ENCODE measurements at places on chromosomes 16 and 17.

DNA sequence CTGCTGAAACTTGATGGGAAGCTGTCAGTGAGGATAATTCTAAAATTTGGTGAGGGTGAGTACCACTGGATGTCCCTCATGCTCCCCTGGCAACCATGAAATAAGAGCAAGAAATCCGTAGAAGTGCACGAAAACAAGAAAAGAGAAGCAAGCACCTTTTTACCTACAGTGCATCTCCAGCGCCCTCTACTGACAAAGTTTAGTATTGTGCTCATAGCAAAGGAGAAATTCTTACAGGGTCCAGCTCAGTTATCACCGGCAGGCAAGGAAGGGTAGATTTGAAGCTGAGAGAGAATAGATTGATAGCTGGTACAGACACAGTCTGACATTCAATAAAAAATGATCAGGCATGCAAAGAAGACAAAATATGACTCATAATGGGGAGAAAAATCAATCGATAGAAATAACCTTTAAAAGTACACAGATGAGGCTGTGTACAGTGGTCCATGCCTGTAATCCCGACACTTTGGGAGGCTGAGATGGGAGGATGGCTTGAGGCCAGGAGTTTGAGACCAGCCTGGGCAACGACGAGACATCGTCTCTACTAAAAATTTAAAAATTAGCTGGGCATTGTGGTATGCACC lies 28.3 kb upstream of the TEX2 start:
- no peak for DNase-seq

- no peak for DNase-seq
Observed at GRCh38 chr16:75193730-75194444, 13.1 kb downstream of the CTRB2 start.

- no peak for DNase-seq
Observed at GRCh38 chr16:13997526-13997925, 73.6 kb upstream of the MRTFB start.

GRCh38 chr17:76493505-76494167 lies 7.6 kb downstream of the RHBDF2 start:
- no peak for DNase-seq

DNA sequence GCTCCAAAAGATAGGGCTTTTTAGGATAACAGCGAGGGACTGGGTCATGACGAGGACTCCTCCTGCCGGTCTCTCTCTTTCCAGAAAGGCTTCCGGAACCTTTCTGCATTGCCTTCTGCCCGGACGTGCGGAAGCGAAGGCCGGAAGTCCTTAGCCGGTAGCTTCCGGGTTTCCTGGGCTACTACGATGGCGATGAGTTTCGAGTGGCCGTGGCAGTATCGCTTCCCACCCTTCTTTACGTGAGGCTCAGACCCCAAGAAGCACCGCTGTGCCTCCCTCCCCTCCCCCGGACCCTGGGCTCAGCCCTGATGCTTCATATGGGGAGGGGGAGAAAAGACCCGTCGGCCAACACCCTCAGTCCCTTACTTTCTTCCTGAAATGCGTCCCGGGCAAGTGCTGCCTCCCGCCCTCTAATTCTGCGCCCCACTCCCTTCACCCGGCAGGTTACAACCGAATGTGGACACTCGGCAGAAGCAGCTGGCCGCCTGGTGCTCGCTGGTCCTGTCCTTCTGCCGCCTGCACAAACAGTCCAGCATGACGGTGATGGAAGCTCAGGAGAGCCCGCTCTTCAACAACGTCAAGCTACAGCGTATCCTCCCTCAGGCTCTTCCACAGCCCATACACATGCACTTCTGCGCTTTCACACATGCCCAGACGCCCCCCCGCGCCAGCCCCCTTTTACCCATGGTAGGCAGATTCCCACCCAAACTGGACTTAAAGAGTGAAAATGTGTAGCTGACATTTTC lies at the start of gene VPS25:
Gene VPS25, plus strand, starts transcription at position 160 of the 746 bp plus-strand sequence. Its CDS starts 27 bp downstream, at position 187.
- peak; percentile 84 for DNase-seq

GRCh38 chr17:63412234-63412633 lies 33.9 kb downstream of the CYB561 start:
- no peak for DNase-seq

GRCh38 chr17:15894258-15894657 lies 50.7 kb upstream of the ADORA2B start:
- no peak for DNase-seq

GRCh38 chr17:36066365-36066985 lies 2.4 kb downstream of the CCL18 start:
- no peak for DNase-seq

- DNase-seq, result no peak
Observed at GRCh38 chr16:53445534-53445933, 11.3 kb downstream of the RBL2 start.

DNA sequence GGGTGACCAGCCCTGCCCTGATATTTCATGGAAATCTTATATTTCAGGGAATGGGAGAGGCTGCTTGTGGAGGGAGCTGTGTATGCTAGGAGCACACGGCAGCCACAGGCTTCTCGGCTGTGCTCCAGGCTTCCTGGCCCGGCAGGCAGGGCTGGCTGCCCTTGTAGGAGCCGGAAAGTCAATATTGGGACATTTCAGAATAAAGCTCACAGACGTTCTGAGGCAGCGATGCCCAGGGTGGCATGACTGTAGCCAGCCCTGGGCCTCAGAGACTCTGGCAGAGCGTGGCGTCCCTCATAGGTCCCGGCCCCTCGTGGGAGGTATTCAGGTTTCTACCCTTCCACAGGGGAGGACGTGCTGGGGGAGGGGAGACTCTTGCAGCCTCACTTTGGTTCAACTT lies 65.7 kb downstream of the BANP start:
- DNase-seq, result no peak

GRCh38 chr16:79768276-79768970 lies 167.9 kb upstream of the MAF start:
- DNase-seq, result no peak

- DNase-seq, result no peak
Observed at GRCh38 chr17:27078296-27078695, 215.6 kb upstream of the WSB1 start.

- no peak for DNase-seq
Observed at GRCh38 chr16:66342294-66342900, 24.1 kb upstream of the CDH5 start.

DNA sequence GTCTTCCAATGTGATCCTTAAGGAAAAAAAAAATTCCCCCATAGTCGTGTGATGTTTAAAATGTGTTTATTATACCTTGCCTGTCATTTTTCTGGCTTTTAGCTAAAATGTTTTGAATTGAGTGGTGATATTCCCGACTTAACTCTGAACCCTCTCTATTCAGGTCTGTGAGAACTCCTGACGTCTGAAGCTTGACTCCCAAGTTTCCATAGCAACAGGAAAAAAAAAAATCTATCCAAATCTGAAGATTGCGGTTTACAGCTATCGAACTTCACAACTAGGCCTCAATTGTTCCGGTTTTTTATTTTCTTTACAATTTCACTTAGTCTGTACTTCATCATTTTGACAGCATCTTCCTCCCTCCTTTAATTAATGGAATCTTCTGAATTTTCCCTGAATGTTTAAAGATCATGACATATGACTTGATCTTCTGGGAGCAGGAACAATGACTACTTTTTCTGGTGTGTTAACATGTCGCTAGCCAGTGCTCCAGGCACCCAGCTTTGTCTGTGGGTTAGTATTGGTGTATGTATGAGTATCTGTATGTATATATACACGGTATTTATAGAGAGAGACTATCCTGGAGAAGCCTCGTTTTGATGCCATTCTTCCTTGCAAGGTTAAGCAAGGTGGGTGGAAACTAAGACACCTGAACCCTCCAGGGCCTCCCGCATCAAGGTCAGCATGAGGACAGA lies 12.8 kb upstream of the HSBP1 start:
- DNase-seq, result no peak

DNA sequence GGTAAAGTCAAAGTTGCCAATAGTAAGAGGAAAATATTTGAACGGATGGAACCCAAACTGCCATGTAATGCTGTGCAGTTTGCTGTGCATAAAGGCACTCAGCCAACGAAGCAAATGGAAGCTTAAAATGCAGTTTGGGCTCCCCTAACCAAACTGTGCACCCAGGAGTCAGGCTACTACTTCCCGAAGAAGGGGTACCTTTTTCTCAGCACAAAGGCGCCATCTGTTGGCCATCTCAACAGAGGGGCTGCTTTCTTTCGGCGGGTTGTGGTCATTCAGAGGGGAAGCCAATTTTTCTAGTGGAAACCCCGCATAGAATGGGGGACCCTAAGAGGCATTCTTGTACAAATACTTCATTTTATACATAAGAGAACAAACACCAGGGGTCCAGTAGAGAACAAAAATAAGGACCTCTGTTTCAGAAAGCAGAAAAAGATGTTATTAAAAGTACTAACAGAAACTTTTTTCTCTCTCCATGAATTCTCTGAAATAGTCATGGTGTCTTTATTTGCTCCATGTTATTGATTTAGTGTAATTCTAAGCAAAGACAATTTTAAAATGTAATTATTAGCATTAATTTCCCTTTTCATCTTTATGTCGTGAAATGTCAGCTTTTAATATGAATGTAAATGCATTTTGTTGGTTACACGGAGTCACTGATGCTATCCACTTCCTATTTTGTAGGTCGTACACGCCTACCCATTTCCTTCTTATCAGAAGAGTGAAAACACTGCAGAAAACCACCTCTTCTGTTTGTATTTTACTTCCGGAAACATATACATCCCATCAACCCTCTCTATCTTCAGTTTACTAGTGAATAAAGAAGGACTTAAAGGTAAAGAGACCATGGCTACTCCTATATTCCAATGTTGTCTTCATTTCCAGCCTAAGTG lies 453.3 kb downstream of the KCNJ2 start:
- peak; percentile 80 for DNase-seq

DNA sequence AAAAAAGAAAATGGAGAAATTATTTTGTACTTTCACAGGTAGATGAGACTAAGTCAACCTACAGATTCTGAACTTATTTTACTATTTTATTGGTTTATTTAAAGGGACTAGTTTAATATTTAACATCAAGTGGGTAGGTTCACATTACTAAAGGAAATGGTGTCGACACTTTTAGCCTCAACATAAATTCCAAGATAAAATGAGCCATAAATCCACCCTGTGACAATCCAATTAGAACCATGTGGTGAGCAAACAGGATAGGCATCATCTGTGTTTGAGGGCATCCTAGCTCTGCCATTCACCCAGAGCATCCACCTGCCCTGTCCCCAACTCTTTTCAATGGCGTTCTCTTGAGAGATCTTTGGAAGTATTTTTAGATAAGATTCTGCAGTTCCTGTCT lies 92.8 kb upstream of the PMFBP1 start:
- DNase-seq, result no peak

- no peak for DNase-seq
Observed at GRCh38 chr17:50346313-50347116, 589 bp downstream of the XYLT2 start.

GRCh38 chr16:89892055-89892630 lies 18.8 kb downstream of the TCF25 start:
- no peak for DNase-seq

DNA sequence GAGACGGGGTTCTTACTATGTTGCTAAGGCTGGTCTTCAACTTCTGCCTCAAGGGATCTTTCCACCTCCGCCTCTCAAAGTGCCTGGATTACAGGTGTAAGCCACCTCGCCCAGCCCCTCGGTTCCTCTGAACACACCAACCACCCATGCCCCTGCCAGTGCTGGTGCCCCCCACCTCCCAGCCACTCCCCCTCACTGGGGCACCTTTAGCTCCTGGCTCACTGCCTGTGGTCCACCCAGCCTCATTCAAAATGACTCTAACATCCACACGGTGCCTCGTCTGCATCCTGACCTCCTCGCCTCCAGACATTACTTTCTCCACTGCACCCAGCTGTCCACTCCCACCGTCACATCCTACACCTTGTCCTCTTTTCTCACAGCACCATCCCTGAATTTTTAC lies 55.3 kb downstream of the ARHGAP27 start:
- no peak for DNase-seq

- DNase-seq, result no peak
Observed at GRCh38 chr17:36943250-36944191, 5.2 kb upstream of the AATF start.

DNA sequence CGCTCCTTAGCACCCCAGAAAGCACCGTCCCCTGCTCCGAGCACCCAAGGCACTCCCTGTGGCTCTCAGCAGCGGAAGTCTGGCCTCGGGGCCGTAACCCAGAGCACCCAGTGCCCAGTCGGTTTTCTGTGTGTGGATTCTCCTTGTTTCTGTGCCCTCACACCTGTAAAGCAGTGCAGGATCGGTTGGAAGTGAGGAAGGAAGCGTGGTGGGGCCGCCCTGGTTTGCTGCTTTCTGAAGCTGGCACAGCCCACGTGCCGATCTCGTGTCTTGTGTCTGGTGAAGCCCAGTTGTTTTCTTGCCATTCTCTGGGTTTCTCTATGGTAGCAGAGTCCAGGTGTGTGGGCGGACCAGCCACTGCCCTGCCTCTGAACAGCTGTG lies 3.7 kb downstream of the ACSF3 start:
- DNase-seq, result no peak

GRCh38 chr16:52526116-52526828 lies 20.7 kb downstream of the TOX3 start:
- DNase-seq, result no peak

DNA sequence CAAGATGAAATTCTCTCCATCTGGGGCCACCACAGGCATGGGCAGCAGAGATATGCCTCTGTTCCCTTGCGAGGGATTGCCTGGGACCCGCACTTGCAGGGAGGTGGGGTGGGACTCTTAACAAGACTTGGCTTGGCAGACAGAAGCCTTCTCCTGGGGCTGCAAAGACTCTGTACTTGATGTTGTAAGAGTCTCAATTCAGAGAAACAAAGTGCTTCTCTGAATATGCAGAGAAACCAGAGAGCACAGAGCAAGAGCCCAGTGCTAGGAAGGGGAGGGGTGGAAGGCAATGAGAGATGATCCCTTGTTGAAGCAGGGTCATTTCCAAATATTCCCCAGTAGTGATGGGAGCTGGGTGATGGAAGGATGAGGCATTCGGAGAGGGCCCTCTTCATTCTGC lies 2.2 kb downstream of the MMP28 start:
- no peak for DNase-seq

- no peak for DNase-seq
Observed at GRCh38 chr17:20314834-20315233, 152.5 kb downstream of the LGALS9B start.

DNA sequence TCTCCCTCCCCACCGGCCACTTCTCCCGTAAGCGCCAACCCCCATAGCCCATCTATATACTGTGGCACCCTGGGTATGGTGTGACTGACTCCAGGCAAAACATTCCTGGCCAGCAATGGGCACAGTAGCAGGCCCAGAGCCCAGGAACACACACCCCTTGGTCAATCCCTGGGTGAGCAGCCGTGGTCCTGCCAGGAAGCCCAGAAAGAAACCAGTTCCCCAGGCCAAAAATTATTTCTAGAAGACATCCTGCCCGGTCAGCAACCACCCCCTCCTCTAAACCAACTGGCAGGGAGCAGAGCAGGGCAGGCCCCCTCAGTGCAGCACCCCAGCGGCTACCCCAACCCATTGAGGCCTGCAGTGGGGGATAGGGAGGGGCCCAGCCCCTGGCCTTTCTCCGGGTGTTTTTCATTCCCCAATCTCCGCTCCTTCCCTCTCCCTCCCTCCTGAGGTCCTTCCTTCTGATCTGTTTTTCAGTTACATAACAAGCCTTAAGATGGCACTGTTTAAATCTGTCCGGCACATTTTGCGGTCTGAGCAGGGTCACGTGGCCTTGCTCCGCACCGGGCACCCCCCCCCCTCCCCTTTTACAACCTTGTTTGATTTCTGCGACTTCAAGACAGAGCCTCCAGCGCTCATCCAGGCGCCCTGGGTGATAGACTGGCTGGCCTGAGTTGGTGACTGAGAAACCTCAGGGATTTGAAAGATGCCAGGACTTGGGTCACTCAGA lies 2.0 kb downstream of the NPTX1 start:
- no peak for DNase-seq
